ENCODE measurements at places on chromosomes 1 and 21.

- peak; percentile 21 for DNase-seq
Observed at GRCh38 chr1:92817986-92818764, 13.7 kb upstream of the RPL5 start.

- no peak for DNase-seq
Observed at GRCh38 chr21:34335316-34335715, 28.5 kb upstream of the KCNE2 start.

DNA sequence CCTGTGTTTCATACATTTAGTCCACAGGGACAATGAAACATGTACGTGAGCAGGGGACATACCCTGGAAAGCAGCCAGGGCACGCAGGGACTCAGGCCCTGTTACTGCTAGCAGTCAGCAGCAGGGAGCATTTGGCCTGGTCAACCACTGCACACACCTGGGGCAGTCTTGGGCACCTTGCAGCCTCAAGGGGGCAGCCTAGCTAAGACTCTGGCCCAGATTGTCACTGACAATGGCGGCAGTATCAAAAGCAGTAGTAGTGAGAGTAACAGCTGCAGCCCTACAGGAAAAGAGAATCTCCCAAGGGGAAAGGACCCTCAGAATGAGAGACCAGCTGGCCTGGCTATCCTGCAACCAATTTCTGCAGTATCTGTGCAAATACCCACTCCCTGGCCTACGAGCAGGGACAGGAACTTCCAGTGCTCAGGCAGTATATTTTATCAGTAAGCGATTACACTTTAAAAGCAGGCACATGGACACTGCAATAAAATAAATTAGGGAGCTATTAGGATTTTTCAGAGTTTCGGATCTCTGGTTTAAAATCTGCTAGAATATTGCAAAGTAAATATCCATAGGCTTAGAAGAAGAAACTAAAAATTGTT is 475.6 kb downstream of the LTN1 start:
- DNase-seq: peak; percentile 80

- DNase-seq: peak; percentile 92
Observed at GRCh38 chr1:178037510-178038253, 56.2 kb upstream of the RASAL2 start.

GRCh38 chr1:41806472-41807155 is 112.1 kb downstream of the HIVEP3 start:
- DNase-seq: no peak

DNA sequence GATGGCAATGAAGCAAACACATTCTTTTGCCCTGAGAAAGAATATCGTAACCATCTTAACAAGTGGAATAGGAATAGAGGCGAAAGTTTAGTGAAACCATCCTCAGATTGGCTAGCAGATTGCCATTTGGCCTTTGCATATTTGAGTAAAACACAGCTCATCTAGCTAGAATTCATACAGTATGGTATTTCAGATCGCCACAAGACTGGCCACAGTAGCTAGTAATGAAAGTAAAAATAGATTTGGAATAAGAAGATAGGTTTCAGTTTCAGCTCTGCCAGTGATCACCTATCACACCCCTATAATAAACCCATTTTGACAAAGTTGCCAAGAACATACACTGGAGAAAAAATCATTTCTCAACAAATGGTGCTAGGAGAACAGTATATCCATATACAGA is 294.9 kb downstream of the LRRIQ3 start:
- no peak for DNase-seq

- no peak for DNase-seq
Observed at GRCh38 chr1:203130358-203130985, 2.9 kb downstream of the ADORA1 start.

DNA sequence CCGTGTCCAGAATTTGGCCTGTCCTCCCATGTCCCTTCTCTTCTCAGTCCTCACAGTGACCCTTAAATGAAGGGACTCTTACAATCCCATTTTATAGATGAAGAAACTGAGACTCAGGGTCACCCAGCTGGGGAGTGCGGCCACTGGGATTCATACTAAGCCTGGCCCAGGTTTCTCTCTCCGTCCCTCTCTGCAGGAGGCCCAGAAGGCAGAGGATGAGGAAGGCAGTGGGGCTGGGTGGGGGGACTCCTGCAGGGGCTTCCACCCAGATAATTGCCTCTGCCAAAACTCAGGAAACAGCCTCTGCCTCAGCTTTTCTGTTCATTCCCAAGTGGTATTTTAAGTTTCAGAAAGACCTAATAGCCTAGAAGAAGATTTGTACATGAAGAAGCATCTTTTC is 299.8 kb downstream of the MATN1 start:
- no peak for DNase-seq

GRCh38 chr1:29687166-29687565 is 450.8 kb downstream of the PTPRU start:
- no peak for DNase-seq

- no peak for DNase-seq
Observed at GRCh38 chr1:222117809-222118208, 375.9 kb upstream of the DUSP10 start.

DNA sequence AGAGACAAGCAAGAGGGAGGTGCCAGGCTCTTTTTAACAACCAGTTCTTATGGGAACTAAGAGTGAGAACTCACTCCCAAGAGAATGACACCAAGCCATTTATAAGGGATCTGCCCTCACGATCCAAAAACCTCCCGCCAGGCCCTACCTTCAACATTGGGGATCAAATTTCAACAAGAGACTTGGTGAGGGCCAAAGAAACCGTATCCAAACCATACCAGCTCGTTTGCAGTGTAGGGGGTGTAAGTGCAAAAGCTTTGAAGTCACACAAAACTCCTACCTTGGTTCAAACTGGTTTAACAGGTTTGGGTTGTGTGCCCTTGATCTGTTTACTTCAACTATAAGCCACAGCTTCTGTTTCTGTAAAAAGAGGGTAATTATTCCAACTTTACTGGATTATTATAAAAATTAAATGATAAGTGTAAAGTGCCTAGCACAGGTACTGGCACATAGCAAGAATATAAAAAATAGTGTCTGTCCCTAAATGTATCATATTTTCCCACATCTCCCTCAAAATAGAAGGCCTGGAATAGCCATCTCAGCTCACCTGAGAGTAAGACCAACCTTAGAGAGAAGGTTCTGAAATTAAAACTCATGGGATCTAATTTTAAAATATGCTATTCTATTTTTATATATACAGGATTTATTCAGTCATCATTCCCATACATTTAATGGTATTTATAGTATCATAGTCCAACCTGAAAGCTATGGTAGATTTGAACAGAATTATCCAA is 7.0 kb upstream of the USP25 start:
- DNase-seq: peak; percentile 21

GRCh38 chr1:4016351-4017130 is 116.5 kb upstream of the C1orf174 start:
- DNase-seq: no peak

DNA sequence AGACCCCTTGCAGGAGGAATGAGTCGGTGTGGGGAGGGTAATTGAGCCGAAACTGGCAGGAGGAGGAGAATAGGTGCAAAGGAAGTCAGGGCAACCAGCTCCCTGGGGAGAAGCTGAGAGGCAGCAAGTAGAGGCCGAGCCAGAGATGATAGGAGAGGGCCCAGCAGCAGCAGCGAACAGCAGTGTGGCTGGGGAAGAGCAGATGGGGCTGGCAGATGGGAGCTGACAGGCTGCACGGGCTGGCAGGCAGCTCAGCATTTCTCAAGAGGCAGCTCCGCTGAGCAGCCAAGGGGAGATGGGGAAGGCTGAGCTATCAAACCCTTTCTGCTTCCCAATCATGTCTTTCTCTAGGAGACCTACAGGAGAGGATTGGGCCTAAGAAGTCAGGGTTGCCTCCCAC is 158.2 kb downstream of the TRIM33 start:
- DNase-seq: no peak

- no peak for DNase-seq
Observed at GRCh38 chr1:89652373-89652772, 19.5 kb downstream of the LRRC8C start.

GRCh38 chr1:199448646-199449045 is 578.9 kb upstream of the NR5A2 start:
- no peak for DNase-seq

DNA sequence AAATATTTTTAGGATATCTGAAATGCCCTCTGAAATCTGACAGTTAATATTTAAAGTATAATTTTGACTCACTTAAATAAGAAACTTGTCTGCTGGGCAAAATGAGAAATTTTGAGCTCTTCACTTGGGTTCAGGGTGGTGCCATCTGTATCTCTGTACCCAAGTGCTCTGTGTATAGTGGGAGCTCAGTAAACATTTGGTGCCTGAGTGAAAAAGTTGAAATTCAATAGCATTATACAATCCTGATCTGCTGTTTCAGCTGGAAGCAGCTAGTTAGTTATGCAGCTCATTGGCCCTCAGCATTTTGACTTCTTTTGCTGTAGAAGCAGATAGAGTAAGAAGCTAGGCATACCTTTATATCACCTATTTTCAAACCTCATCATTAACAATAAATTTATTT is 73.3 kb downstream of the RPE65 start:
- no peak for DNase-seq

- no peak for DNase-seq
Observed at GRCh38 chr1:15866721-15867201, 19.3 kb downstream of the SPEN start.

- no peak for DNase-seq
Observed at GRCh38 chr1:239914751-239915231, 176.9 kb upstream of the FMN2 start.

DNA sequence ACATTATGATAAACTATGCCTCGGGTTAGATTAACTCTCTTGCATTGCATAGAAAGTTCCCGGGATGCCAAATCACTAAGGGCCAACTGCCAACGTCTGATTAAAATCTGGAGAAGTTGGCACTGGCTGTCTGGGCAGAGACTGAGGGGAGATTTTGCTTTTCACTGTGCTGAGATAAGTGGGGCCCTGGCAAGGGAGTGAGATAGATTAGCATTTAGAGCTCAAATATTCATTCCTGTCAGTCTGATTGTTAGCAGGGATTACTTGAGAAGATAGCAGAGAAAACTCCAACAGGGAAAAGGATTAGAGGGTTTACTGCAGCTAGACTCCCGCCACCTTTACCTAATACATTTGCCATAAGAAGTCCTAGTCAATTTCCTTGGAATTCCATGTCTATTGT is 714.1 kb upstream of the CHRM3 start:
- DNase-seq: no peak

DNA sequence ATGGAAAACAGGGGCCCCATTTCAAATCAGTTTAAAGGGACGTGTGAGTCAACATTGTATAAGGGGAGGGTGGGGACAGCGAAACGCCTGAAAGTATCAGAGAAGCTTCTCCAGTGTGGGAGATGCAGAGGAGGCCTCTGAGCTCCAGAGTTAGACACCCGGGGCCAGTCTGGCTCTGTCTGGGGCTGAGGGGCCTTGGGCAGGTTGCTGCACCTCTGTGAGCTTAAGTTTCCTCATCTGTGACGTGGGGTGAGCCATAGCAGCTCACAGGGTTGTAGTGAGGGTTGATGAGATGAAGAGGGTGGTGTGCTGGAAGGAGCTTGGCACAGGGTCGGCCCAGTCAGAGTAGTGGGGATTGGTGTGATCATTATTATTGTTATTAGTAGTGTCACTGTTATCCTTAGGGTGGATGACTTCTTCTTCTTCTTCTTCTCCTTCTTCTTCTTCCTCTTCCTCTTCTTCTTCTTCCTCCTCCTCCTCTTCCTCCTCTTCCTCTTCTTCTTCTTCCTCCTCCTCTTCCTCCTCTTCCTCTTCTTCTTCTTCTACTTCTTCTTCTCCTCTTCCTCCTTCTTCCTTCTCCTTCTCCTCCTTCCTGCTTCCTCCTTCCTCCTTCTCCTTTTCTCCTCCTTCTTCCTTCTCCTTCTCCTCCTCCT is 282.0 kb downstream of the PTPRU start:
- DNase-seq: no peak

DNA sequence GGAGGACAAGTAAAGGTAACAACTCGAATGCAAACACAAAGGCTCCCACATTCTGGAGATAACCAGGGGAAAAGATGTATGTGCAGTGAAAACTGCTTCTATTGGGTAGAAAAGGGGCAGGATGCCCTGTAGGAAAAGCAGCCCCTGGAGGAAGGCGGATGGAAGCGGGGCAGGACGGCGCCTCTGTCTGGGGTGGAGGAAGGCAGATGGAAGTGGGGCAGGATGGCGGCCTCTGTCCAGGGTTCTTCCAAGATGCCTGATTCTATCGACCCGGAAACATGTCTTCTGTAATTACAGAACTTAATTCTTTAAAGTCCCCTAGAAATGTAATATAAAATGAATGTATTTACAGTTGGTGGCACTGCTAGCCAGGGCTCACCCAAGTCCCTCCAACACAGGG is 24.0 kb upstream of the LRRC47 start:
- no peak for DNase-seq

DNA sequence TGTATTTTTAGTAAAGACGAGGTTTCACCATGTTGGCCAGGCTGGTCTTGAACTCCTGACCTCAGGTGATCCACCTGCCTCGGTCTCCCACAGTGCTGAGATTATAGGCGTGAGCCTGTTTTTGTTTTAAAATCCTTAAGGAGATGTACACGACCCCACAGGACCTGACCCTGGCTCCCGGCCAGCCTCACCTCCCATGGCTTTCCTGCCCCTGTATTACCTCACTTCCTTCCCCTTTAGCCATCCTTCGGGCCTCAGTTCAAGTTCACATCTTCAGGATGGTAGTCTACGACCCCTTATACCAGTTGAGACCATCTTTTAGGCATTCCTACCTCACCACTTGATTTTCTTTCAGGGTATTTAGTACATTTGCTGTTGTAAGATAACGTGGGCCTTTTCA is 36.3 kb downstream of the TCP10L start:
- DNase-seq: no peak

DNA sequence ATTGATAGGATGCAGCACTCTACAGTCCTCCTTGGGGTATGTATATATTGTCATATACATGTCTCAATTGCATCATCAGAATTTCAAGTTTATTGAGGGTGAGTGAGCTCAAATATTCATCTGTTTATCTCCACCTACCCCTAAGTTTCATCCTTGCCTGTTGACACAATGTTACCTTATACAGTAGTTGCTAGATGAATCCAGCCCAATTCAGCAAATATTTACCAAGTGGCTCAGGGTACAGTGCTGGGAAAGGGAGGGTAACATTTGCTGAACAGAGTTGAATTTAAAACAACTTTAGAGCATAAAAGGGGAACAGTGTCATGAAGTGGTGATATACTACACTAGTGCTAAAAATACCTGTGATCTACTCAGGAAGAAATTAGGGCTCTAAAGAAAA is 14.4 kb downstream of the ELAVL4 start:
- DNase-seq: no peak

- DNase-seq: no peak
Observed at GRCh38 chr1:36303650-36304360, 2.4 kb upstream of the SH3D21 start.

GRCh38 chr1:60866226-60866900 is 216.0 kb upstream of the NFIA start:
- no peak for DNase-seq

GRCh38 chr21:22352088-22352487 is 1353.9 kb downstream of the NCAM2 start:
- DNase-seq: no peak

Measured in hepatocyte (in vitro differentiated cells).